ENCODE measurements at places on chromosomes 11 and 22.
A peak's percentile ranks its signal among the peaks of the same experiment; 100 is the strongest.

DNA sequence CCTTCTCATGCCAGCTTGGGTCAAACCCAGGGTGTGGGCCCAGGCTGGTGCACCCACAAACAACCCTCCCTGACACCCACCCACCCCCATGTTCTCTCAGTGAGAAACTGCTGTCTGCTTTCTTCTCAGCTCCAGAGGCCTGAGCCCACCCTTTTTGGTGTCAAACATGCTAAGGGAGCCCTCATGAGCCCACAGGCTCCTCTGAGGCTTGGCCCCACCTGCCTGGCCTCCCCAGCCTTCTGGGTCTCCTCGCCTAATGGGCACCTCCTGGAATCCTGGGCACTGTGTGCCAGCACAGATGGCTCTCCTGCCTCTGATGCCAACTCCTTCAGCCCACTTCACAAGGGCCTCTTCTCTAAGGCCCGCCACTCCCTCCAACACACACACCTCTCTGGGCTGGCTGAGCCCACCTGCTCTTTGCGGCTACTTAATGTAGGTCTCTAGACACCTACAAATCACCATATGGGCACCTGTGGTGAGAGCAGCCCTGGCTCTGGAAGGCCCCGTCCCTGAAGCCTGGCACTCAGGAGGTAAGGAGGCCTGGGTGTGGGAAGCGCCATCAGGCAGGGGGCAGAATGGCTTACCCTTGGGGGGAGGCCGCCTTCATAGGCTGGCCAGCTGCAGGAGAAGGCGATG lies 4.4 kb downstream of the NAGA start:
- no peak for DNase-seq

GRCh38 chr11:107337917-107338316 lies 119.7 kb downstream of the CWF19L2 start:
- no peak for DNase-seq

DNA sequence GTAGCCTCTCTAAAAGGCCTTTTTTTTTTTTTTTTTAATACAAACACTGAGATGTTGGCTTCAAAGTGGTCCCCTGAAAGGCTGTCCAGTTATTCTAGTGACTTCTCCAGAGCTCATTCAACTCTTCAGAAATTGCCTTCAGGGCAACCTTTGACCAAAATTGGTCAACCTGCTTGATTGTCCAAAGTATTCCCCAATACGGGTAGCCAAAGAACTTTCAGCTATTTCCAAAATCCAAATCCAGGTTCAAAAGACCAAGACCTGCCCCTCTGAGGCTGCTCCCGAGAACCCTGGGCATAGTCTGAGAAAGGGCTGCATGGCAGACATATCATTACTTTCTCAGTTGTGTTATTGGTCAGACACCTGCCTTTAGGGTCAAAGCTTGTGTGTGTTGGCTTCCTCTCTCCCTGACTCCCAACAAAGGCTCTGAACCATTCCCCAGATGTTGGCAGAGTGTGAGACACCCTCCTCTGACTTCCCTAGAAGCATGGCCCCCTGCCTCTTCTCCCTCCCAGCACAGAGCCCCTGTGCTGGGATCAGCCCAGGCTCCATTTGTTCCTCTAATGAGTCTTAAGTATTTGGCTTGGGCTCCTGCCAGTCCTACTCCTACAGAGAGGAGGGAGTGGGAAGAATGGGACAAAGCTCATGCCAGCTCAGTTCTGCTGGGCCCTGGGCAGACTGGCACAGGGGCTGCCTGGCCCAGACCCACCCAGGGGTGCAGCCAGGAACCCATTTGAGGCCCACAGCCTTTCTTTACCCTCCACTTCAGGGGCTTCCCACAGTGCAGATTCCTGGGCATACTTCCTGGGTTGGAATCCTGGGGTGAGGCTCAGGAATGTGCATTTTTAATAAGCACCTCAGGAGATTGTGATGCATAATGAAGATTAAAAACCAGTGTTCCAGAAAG lies 30.3 kb downstream of the TNKS1BP1 start:
- DNase-seq: no peak

GRCh38 chr11:117831661-117832415 lies 7.3 kb upstream of the FXYD2 start:
- no peak for DNase-seq

- no peak for DNase-seq
Observed at GRCh38 chr11:3080104-3080503, 22.9 kb upstream of the CARS1 start.

DNA sequence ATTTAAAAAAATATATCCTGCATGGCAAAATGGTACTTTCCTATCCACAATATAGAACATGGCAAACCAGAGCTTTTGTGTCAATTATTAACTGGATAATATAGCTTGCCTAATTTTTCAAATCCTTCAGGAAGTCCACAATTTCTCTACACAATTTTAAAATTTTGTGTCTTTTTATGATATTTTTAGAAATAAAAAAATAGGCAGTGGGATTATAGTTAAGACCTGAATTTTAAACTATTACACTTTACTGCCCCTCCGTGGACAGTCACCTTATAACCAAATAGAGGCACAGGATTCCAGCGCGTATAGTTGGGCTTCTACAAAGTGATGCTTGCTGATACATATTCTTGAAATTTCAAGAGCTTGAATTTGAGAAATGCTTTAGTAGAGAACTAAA lies 2.1 kb upstream of the DMC1 start:
- no peak for DNase-seq

GRCh38 chr11:57700425-57700824 lies 11.6 kb downstream of the MED19 start:
- no peak for DNase-seq

DNA sequence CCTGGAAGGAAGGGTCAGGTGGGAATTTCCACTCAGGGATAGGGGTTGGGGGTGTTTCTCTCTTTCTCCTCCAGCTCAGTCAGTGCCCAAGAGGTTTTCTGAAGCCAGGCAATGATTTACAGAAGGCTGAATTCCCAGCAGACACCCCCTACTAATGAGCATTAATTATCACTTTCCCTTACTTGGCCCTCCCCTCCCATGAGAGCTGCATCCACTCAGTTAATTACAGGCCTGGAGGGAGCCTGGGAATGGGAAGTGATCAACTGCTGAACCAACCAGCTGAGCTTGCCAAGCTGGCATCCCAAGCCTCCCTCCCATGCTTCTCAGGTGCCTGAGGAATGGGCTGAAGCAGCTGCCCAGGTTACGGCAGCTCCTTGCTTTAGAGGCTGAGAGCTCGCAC lies 992 bp downstream of the LGALS12 start:
- no peak for DNase-seq

DNA sequence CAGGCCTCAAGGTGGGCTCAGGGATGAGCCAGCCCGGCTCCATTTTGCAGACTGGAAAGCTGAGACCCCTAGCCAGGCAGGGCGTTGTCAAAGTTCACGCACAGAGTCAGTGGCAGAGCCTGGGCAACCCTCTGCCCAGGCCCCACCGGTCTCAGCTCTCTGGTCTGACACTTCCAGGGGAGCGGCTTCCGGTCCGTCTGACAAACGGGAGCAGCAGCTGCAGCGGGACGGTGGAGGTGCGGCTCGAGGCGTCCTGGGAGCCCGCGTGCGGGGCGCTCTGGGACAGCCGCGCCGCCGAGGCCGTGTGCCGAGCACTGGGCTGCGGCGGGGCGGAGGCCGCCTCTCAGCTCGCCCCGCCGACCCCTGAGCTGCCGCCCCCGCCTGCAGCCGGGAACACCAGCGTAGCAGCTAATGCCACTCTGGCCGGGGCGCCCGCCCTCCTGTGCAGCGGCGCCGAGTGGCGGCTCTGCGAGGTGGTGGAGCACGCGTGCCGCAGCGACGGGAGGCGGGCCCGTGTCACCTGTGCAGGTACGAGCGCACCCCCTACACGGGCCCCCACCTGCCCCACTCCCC lies 36.0 kb downstream of the CD6 start:
- DNase-seq: no peak

GRCh38 chr11:13229136-13229535 lies 48.5 kb upstream of the BMAL1 start:
- DNase-seq: no peak

GRCh38 chr11:76459846-76460245 lies 15.0 kb downstream of the EMSY start:
- no peak for DNase-seq

GRCh38 chr11:97738751-97739150 lies 1282.0 kb upstream of the CNTN5 start:
- DNase-seq: no peak

DNA sequence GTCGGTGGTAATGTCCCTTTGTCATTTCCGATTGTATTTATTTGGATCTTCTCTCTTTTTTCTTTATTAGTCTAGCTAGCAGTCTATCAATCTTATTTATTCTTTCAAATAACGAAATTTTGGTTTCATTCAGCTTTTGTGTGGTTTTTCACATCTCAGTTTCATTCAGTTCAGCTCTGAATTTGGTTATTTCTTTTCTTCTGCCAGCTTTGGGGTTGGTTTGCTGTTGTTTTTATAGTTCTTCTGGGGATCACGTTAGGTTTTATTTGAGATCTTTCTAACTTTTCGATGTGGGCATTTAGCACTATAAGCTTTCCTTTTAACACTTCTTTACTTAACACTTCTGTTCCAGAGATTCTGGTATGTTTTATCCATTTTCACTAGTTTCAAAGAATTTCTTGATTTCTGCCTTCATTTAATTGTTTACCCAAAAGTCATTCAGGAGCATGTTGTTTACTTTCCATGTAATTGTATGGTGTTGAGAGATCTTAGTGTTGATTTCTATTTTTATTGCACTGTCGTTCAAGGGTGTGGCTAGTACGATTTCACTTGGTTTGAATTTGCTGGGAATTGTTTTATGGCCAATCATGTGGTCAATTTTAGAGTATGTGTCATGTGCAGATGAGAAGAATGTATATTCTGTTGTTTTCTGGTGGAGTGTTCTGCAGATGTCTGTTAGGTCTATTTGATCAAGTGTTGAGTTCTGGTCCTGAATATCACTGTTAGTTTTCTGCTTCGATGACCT lies 7.7 kb upstream of the SCGB1D1 start:
- DNase-seq: no peak

DNA sequence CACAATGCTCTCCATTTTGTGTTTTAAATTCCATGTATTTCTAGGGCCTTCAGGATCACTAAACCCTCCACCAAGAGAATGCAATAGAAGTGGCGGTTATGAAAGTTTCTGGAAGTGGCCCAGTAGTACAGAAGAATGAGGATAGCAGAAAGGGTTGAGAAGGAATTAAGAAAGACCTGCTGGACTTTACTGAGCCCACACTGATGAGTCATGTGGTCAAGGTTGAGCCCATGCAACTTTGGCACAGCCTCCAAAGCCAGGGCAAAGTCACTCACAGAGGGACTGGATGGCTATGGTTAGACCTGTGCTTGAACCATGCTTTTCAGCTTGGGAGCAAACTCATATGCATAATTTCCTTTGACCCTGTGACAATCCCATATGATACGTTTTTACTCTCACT lies 102.9 kb upstream of the PLET1 start:
- no peak for DNase-seq

DNA sequence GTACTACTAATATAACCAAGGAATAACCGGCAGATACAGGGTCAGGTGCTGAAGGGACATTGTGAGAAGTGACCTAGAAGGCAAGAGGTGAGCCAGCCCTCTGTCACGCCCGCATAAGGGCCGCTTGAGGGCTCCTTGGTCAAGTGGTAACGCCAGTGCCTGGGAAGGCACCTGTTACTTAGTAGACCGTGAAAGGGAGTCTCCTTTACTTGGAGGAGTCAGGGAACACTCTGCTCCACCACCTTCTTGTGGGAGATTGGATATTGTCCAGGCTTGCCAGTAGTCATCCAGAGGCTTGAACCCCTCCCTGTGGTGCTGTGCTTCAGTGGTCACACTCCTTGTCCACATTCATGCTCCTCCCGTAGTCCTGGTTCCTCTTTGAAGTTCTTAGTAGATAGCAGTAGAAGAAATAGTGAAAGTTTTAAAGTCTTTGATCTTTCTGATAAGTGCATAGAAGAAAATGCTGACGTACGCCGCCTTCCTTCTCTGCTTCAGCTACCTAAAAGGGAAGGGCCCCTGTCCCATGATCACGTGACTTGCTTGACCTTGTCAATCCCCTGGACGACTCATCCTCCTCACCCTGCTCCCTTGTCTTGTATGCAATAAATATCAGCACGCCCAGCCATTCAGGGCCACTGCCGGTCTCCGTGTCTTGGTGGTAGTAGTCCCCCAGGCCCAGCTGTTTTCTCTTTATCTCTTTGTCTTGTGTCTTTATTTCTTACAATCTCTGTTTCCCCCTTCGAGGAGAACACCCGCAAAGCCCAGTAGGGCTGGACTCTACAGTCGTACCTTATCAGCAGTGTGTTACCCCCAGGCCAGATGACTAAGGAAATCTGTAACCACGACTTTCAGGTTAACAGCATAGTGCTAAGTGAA lies 6.1 kb downstream of the NUP50 start:
- no peak for DNase-seq

DNA sequence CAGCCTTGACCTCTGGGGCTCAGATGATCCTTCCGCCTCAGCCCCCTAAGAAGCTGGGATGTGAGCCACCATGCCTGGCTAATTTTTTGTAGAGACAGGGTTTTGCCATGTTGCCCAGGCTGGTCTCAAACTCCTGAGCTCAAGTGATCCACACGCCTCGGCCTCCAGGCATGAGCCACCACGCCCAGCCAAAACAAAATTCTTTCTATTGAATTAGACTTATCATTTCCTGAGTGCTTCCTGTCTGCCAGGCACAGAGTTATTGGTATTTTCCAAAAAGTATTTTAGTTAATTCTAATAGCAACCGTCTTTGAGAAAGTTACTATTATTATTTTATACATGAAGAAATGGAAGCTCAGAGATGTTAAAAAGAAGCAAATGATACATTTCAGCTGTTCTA lies 61.4 kb upstream of the LMO2 start:
- DNase-seq: no peak

DNA sequence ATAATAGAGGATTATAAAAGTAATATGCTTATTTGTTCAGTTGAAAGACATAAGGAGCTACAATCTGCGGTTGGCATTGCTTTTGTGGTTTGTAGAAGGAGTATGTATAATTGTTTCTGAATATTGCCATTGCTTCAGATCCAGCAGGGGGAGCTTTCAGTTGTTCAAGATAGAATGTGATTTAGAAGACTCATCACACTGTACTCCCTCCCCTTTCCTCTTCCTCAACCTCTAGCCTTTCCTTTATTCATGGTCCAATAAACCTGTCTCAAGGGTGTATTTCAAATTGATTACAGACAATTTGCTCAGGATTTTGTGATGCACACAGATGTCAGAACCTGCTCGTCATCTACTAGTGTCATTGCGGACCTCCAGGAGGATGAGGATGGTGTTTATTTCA lies 9.8 kb downstream of the PRMT3 start:
- DNase-seq: no peak

DNA sequence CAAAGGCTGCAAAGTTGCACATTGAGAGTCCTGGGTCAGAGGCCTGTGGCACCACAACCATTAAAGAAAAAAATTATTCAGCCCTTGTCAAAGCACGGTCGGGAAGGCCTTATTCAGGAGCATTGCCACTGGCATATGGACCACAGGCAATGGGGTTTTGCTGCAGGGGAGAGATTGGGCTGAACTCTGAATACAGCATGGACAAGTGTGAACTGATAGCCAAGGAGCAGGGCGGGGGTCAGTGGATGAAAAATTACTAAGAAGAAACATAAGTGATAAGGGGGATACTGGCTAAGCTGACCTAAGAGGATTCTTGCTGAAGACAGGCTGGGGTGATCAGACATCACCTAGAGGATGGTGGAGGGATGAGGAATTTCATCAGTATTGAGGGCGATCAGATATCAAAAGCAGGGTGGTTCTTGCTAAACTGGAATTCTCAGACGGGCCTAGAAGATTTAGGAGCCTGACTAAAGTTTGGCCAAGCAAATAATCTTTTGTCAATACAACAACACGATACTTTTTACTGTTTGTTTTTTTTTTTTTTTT lies 3.3 kb upstream of the DGCR8 start:
- DNase-seq: no peak

GRCh38 chr11:75525433-75526191 lies at the start of gene GDPD5:
Gene GDPD5 (minus strand): TSS chr11:75525941. CDS start chr11:75477735, 48,206 bp downstream.
- DNase-seq: peak; percentile 57

GRCh38 chr11:57116654-57117053 lies 65.1 kb upstream of the LRRC55 start:
- no peak for DNase-seq

- no peak for DNase-seq
Observed at GRCh38 chr22:19957445-19957844, 15.8 kb upstream of the TXNRD2 start.
